Cortex of kidney (tissue), 1 donor: ENCODE measurements at places on chromosomes 4 and X.

DNA sequence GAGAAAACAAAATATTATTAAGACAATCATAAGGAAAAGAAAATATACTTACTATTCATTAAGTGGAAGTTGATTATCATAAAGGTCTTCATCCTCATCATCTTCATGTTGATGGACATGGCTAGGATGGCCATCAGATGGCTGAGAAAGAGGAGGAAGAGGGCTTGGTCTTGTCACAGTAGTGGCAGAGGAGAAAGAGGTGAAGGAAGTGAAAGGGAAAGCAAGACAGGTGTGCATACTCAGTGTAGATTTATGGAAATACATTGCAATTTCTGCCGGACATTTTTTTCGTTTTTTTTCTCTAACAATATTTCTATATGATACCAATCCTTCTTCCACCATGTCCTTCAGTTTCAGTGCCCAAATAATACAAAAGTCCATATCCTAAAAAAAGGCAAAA, 1409.8 kb downstream of the PCDH7 start:
- DNase-seq = no peak

GRCh38 chrX:68249401-68249831, 183.9 kb downstream of the OPHN1 start:
- no peak for DNase-seq

DNA sequence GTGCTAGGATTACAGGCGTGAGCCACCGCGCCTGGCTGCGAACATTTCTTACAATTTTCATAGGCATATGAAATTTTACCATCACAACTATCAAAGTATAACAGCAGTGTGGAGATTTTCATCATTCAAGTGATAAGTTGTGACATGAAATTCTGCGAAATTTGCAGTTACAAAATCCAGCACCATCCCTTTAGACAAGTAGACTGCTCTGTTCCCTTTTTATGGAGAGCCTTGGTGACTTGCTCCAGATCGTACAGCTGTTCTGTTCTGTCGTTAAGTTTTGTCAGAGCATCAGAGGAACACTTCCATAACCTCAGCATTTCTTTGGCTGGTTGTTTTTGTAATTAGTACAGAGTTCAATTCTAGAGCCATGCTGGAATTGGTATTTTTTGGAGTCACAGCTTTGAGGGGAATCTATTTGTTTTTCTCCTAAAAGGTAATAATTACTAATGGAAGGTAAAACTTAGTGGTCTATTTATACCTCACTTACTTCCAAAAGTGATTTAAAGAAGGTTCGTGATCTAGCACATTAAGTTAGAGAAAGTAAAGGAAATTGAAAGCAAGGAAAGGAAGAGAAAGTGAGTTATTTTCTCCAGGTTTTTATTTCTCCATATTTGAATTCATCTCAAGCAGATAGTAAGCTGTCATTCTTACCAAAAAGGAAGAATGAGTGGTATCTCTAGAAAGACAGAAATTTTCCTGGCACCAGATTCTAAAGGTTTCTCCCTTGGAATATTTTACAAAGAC, 22.1 kb downstream of the ZRSR2 start:
- DNase-seq = no peak

GRCh38 chr4:666822-667544, 7.1 kb downstream of the ATP5ME start:
- DNase-seq = no peak

DNA sequence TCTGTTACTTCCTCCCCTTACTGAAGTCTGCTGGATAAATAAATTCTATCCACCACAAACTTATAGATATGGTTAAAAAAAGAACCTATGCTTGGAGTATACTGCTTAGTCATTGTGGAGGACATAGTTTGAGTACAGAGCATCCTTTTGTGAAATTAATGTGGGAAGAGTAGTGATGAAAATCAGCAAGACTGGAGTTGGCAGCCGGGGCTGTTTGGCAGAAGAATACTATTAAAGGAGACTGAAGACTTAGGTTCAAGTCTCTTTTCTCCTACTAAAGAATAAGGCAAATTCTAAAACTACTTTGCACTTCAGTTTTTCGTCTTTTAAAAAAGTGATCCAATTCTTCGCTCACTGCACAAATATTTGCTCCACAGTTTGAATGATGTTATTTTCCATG, 326.6 kb upstream of the ATOH1 start:
- DNase-seq = no peak

- DNase-seq = no peak
Measured at GRCh38 chr4:139828966-139829664, 163.5 kb downstream of the MGST2 start.

DNA sequence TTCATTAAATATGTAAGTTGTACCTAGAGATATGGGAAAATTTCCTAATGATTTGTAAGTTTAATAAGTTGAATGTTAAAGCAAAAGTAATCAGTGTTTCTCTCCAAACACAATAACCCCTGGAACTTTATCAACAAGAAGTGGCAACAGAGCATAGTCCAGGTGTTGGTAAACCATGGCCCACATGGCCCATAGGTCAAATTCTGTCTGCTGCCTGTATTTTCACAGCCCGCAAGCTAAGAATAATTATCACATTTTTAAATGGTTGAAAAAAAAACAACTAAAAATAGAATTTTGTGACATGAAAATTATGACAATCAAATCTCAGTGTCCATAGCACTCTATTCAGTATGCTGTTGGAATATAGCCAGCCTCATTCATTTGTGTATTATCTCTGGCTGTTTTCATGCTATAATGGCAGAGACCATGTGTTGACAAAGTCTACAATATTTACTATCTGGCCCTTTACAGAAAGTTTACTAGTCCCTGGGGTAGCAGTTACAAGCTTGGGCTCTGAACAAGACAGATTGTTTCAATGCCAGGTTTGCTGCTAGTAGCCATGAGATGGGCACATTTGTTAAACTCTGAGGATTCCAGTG, 395.8 kb downstream of the GASK1B start:
- no peak for DNase-seq

DNA sequence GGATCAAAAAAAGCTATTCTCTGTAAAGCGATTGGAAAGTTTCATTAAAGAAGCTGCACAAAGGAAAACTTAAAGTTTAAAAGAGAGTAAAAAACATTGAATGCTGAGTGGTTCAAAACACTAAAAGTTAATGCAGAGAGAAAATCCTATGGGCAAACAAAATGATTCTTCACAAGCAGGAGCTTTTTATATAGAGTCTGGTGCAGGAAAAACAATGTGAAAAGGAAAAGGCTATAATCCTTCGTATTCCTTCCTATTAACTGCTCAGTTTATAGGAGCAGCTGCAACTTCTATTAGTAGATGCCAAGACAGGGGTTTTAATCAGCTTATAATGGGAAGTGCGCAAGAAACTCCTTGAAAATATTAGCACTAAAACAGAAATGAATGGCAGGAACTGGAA, 100.7 kb downstream of the PDGFC start:
- DNase-seq = no peak
